ENCODE measurements at places on chromosomes 2 and 18.

GRCh38 chr2:236052926-236053821 lies 115.0 kb downstream of the GBX2 start:
- no peak for DNase-seq

DNA sequence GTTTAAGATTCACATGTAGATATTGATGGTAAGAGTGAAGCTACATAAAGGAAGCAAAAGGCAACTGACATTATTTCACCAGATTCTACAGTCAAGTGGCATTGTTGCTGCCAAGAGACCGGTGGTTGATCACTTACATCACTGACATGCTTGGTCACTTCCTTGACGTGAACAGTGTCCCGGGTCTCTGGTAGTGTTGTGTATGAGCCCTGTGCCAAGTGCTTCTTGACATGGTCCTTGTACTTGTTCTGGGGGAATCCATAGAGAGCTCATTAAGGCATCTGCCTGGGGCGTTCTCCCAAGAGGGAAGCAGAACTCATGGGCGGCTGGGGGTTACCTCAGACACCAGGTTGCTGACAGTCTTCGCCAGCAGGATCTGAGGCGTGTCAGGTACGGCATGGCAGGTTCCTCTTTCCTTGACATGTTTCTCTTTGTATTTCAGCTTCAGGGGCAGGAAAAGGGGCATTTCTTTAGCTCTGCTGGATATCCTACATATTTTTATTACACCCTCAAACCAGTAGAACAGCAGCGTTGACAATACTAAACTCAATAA lies 116.2 kb downstream of the RIF1 start:
- DNase-seq: no peak

DNA sequence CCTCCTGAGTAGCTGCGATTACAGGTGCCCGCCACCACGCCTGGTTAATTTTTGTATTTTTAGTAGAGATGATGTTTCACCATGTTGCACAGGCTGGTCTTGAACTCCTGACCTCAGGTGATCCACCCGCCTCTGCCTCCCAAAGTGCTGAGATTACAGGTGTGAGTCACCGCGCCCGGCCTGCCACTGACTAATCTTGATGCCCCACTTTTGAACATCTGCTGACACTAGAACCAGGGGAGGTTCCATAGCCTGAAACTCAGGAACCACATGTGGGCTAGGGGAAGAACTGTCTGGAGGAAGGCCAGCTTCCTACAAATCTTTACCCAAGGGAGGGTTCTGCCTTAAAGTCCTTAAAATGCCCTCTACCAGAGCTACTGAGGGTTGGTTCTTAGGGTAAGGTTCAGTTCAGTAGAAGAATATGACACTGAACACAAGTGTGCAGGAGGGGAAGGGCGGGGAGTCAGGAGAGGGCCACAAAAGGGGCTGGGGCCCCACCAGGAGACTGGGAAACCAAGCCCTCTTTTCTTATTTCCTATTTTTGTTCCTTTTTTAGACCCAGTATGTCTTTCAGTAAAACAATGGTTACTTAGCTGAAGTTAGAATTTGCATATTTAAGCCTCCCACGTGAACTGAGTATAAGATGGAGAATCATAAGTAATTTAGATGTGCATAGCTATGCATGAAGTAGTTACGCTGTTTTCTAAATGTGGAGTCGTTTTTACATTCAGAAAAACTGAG lies 6.3 kb upstream of the RAB31 start:
- no peak for DNase-seq

DNA sequence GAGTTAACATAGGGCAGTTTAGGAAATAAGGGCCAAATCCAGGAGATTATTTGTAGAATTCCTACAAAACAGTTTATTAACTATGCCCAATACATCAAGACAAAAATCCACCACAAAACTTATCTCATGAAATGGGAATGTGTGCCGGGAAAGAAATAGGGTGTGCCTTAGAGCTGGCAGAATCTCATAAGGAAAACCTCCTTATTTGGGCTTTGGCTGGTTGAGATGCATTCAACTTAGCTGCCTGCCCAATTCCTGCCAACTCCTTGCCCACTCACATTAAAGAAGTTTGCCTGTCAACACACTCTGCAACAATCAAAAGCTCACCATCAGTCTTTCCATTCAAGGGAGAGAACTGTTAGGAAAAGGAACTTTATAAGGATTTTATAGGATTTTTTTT lies 500.6 kb downstream of the SATB2 start:
- no peak for DNase-seq

DNA sequence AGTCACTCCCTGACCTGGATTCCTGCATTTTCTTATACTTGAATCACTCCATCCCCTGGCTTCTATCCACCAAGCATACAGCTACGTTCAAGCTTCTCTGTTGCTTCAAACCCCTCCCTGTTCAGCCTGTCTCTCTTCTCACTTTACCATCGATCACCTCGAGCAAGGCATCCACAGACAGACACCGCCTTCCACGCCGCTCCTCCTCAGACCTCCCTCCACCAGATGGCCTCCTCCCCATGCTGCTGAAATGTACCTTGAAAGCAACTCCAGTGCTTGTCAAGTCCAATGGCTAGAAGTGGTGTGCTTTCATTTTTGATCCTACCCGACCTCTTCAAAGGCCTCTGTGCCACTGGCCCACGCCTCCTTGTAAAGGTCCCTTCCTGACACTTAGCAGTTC lies 131.3 kb upstream of the ACAA2 start:
- DNase-seq: no peak

DNA sequence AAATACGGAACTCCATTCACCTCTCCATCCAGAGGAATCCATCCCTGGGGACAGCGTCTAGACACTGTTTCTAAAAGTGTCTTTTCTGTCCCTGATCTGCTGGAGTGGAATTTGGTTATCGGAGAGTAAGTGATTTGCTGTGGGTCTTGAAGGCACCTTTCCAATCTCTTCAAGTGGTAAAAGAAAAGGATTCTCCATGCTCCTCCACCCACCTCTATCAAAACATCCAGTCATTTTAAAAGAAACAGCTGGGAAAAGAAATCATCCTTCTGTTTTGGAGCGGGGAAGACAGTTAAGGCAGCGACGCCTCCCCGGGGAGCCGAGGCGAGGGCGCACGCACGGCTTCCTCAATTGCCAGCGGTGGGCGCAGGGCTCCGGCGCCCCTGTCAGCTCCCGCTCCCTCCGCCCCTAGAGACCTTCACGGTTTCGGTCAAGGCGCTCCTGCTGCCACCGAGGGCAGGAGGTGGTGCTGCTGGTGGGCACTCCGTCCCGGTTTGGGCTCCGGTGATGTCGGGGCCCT lies 547 bp downstream of the SLC35F5 start:
- DNase-seq: no peak

- DNase-seq: no peak
These were observed 394.3 kb upstream of the CHST9 start for GRCh38 chr18:27579364-27579763.

GRCh38 chr2:41741951-41742595 lies 305.7 kb upstream of the PKDCC start:
- no peak for DNase-seq

- DNase-seq: no peak
These were observed 13.1 kb downstream of the ZNF892 start for GRCh38 chr2:95220449-95220848.

DNA sequence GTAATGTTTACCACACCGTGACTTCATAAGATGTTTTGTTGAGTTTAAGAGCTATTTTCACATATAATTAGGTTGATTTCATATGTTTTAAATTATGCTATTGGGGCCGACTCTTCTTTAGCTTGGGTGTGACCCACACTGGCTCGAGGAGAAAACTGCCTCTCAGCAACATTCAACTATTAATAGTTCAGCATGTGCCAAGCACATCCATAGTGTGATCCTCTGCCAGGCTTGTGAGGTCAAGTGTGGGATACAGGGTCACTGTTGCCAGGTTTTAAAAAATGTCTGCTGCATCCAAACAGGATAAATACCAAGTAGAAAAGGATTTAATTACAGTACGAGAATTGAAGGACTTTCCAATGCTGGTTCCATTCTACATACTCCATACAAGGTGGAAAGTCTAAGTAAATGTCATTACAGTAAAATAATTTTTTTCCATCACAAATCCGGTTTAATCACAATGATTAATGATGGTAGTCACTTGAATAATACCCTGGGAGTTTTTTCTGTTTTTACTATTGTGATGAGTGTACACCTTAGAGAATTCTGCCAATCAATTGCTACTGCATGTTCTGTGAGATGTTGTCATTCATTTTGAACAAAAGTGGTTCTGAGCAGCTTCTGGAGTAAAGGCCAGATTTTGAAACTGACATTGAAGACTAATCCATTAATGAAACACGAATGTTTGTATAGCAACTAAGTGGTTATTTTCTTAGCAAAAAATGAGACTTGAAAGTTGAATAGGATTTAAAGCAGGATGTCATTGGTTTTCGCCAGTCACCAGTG lies 84.5 kb downstream of the ABI2 start:
- no peak for DNase-seq
